ENCODE measurements at places on chromosomes 1 and 21.

GRCh38 chr1:200869376-200869752 is 3.4 kb upstream of the GPR25 start:
- DNase-seq = no peak

DNA sequence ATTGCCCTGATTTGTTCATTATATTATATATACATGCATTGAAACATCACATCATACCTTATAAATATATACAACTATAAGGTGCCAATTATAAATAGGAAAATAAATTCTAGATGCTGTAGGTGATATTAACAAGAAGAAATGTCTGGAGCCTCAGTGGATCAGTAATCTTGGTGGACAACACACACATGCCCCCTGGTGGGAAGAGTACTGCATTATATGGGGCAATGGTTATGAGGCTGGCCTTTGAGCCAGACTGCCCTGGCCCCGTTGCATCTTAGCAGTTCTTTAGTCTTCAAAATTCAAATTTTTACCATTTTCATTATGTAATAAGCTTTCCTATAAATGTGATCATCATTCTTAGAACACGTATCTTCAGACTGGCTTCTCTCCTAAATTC is 335.0 kb upstream of the GREM2 start:
- DNase-seq = no peak

- no peak for DNase-seq
Measured at GRCh38 chr1:87044424-87044823, 130.0 kb downstream of the HS2ST1 start.

DNA sequence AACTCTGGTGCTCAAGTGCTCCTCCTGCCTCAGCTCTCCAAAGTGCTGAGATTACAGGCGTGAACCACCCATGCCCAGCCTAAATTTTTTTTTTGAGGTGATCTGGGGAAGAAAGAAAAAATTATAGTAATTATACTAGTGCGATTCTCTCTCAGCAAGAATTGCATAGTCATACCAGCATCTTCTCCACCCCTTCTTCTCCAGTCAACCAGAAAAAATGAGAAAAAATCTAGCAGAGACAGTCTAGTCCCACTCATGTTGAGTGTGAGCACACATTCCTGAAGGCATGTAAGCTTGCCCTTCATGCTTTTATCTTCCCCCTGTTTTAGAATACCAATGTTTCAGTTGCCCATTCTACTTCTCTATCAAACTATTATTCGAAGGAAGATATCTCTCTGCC is 207.6 kb downstream of the S1PR1 start:
- no peak for DNase-seq

DNA sequence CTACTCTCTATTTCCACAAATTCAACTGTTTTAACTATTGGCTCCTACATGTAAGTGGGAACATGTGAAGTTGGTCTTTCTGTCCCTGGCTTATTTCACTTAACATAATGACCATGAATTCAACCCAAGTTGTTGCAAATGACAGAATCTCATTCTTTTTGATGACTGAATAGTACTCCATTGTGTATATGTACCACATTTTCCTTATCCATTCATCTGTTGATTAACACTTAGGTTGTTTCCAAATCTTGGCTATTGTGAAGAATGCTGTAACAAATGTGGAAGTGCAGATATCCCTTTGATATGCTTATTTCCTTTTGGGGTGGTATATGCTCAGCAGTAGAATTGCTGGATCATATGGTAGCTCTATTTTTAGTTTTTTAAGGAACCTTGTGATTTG is 33.0 kb downstream of the GBP6 start:
- no peak for DNase-seq

- DNase-seq = no peak
Measured at GRCh38 chr1:86239490-86239889, 82.9 kb upstream of the COL24A1 start.

GRCh38 chr1:162368451-162368850 is 8.2 kb downstream of the SPATA46 start:
- no peak for DNase-seq

Measured in heart left ventricle (tissue), 16 donors.